ENCODE measurements at places on chromosomes 12 and 14.

DNA sequence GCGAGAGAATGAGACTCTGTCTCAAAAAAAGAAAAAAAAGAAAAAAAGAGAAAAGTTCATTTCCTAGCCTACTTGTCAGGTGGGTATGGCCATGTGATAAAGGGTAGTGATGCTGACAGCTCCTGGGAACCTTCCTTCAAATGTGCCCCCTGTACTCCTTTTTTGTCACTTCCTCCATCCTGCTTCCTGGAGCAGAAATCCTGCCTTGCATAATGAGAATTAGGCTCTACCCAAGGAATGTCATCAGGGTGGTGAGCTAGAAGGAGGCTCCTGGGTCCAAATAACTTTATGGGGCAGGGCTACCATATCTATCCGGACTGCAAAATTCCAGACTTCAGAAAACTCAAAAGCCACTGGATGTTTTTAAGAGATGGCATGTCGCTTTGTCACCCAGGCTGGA lies 27.8 kb upstream of the FBXO34 start:
- no peak for DNase-seq

DNA sequence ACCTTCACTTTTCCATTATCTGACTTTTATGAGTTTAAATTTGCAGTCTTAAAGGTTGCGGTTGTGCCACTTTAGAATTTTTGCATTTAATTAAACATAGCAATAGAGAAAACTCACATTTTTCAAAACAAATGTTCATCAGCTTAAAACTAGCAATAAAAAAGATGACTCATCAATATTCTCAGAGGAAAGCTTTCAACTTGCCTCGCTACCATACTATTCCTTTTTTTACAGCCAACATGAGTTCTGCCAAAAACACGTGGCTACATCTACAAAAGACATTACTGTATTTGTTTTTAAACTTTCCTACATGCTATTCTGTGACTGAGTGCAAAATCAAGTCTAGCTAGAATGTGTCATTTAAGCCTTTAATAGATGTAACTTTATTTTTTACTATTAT lies 497.1 kb downstream of the RPS29 start:
- no peak for DNase-seq

DNA sequence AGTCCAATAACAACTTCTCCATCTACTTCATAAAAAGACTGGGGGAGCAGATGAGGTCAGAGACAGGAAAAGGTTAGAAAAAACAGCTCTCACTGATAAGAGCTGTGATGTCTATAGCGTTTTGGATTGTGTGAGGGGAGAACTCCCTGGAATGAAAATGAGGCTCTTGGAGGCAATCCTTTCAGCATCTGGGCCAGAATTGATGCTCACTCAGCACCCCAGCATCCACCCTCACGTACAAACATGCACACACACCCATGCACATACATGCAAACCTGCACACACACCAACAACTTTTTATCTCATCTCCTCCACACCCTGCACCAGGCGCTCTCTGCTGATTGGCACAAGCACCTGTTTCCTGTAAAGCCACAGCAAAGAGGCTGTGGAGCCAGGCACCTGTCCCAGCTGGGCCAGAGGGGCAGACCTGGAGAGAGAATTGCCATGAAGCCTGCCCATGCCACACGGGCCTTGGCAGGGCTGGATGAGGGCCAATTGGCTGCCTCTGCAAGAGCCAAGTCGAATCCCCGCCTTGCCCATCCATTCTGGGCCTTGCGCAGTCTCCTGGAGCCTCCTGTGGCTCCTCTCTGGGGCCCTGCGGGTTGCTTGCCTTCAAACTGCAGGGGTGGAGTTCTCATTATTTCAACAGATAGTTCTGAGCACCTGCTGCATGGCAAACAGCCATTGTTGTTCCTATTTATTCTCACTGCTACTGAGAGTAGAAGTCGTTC lies 53.1 kb downstream of the SYNE3 start:
- no peak for DNase-seq

DNA sequence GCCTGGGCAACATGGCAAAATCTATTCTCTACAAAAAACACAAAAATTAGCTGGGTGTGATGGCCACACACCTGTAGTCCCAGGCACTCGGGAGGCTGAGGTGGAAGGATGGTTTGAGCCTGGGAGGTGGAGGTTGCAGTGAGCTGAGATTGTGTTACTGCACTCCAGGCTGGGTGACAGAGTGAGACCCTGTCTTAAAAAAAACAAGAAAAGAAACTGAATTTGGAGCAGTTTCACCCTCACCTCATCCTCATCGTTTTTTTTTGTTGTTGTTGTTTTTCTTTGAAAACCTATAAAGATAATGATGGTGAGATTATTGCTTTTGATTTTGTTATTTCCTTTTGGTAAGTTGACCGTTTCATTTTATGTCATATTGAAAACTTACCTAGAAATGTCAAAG lies 60.7 kb downstream of the SLC38A6 start:
- no peak for DNase-seq

DNA sequence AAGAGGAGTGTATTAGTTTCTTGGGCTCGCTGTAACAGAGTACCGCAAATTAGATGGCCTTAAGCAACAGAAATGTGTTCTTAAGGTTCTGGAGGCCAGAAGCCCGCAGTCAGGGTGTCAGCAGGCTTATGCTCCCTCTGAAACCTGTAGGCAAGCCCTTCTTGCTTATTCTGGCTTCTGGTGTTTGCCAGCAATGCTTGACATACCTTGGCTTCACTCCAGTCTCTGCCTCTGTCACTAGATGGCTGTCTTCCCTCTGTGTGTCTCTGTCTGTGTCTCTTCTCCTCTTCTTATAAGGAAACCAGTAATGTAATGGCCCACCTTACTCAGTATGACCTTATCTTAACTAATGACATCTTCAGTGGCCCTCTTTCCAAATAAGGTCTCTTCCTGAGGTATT lies 85.1 kb downstream of the DERA start:
- DNase-seq = peak; percentile 71

- DNase-seq = peak; percentile 45
These were observed 179.2 kb upstream of the BMP4 start for GRCh38 chr14:54135804-54136280.

DNA sequence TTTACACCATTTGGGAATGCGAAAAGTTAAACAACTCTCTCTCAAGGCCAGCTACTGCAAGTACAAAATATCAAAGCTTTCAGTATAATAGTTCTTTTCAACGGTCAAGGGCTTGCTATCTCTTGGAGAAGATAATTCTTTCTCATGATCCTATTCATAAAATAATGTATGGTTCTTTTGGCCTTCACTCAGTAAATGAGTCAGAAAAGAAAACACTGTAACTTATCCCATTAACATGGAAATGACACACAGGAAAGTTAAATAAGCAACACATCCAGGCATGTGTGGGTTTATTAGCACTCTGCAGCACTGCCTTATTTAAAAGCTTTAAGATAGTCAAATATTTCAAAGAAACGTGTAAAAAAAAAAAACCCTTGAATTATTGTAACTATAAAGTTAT lies 36.9 kb downstream of the ZFC3H1 start:
- DNase-seq = peak; percentile 16

DNA sequence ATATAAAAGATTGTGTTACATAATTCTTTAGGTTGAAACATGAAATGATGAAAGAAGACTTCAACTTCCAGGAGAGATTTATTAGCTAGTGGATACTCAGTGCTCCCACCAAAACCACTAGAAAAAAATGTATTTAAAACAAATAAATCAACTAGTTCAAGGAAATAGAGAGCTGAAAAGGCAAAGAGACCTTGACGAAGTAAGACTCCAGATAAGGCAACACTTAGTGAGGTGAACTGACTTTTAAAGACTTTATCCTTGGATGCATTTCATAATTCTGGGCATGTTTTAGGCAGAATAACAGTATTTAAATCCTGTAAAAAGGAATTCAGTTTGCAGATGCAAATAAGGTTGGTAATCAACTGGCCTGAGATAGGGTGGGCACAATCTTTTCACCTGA lies 1150.7 kb downstream of the FSCB start:
- DNase-seq = no peak

GRCh38 chr14:104659146-104659545 lies 30.3 kb upstream of the INF2 start:
- no peak for DNase-seq

DNA sequence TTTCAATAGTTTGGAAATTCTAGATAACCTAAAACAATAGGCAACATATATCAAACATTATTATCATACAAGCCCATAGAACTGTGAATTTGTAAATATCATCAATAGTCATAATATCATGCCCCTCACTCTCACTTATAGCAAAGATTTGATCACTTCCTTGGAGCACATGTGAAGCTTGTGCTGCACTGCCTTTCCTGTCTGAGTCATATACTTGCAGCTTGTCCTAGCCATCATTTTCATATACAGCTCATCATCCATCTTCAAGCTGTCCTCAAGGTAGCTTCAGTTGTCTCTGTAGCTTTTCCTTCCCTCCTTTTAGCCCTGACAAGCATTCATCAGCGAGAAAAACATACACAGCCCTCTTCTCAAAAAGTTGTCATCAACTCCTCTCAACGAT lies 746.5 kb upstream of the FOXG1 start:
- no peak for DNase-seq

GRCh38 chr14:39772627-39773026 lies 340.4 kb upstream of the FBXO33 start:
- no peak for DNase-seq

GRCh38 chr12:81288651-81289050 lies 210.8 kb downstream of the ACSS3 start:
- no peak for DNase-seq

DNA sequence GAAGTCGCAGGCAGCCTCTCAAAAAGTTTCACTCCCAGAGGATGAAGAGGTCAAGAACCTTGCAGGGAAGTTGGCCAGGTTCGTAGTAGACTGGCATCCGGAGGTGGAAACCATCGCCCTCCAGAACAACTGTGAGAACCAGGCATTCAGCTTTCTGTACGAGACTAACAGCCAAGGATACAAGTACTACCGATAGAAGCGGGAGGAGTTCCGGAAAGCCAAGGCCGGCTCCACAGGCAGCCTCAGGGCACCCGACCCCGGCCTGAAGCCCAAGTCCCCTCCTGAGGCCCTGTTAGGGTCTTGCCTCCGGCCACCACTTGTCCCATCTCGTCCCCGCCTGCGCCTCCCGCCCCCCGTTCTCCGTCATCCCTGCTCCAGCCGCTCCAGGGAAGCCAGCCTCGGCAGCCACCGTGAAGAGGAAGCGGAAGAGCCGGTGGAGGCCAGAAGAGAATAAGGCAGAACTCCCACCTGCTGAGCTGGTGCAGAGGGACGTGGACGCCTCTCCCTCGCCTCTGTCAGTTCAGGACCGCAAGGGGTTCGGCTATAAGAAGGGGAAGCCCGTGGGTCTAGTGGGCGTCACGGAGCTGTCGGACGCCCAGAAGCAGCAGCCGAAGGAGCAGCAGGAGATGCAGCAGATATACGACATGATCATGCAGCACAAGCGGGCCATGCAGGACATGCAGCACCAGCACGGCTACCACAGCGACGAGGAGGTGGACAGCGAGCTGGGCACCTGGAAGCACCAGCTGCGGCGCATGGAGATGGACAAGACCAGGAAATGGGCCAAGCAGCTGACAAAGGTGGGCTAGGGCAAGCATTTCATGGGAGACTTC lies 366.8 kb upstream of the ATXN7L3B start:
- DNase-seq = no peak

GRCh38 chr12:47360093-47360480 lies 280.3 kb upstream of the AMIGO2 start:
- no peak for DNase-seq

Measured in iris pigment epithelial cell (primary cell).